ENCODE measurements at places on chromosomes 4 and X.

DNA sequence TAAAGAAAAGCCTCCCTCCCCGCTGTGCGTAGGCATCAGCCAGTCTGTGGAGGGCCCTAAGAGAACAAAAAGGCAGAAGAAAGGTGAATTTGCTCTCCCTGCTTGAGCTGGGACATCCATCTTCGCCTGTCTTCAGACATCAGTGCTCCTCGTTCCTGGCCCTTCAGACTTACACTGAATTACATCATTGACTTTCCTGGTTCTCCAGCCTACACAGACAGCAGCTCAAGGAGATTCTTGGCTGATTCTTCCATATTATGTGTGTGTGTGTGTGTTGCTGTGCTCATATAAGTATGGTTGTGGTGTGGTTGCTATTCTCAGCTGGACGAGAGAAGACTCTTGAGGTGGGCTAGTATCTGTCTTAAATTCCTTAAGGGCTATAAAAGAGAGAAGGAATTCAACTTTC, 35.5 kb upstream of the CD99L2 start:
- no peak for DNase-seq

DNA sequence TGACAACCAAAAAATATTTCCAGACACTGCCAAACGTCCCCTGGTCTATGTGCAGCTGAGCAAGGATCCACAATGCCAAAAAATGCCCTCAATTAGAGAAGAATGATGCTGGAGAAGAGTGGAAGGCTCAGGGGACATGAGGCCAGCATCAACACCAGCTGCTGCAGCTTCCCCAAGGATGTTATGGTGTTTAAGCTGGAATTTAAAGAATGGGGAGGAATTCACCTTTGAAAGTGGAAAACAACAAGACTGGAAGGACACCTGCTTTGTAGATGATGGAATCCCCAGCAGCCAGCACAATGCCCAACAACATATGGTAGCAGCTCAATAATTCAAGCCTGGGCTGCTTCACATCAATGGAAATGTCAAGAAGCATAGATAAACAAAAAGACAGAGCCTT, 20.3 kb upstream of the SMPX start:
- no peak for DNase-seq

DNA sequence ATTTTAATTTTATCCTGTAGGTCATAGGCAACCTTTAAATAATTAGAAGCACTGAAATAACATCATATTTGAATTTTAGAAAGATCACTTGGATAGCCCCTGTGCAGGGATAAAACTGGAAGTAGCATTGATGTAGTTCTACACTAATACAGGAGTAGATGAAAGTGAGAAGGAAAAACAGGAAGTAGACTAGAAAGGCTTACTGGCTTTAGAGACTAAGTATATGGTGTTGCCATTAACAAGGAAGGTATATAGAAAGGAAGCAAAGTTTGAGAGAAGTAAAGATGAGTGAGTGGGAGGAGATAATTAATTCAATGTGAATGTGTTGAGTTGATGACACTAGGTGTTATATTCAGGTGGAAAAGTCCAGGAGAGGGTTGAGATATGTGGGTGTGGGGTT, 73.1 kb upstream of the EPGN start:
- DNase-seq, result no peak

DNA sequence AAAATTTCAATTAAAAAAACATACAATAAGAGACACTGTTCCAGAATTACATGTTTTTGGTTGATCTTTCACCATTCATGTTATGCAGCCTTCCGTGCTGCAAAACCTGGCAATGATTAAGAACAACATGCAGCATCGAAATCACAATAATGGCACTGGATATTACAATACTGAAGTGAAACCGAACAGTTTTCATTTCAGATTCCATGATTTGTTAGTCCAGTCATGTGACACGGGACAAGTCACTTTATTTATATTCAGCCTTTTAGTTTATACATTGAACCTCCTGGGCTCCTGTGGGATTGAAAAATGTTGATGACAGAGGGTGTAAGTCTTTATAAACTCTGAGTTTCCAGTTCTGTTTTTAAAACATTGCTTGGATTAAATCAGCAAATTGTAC, 142.5 kb upstream of the TTC29 start:
- DNase-seq, result no peak

DNA sequence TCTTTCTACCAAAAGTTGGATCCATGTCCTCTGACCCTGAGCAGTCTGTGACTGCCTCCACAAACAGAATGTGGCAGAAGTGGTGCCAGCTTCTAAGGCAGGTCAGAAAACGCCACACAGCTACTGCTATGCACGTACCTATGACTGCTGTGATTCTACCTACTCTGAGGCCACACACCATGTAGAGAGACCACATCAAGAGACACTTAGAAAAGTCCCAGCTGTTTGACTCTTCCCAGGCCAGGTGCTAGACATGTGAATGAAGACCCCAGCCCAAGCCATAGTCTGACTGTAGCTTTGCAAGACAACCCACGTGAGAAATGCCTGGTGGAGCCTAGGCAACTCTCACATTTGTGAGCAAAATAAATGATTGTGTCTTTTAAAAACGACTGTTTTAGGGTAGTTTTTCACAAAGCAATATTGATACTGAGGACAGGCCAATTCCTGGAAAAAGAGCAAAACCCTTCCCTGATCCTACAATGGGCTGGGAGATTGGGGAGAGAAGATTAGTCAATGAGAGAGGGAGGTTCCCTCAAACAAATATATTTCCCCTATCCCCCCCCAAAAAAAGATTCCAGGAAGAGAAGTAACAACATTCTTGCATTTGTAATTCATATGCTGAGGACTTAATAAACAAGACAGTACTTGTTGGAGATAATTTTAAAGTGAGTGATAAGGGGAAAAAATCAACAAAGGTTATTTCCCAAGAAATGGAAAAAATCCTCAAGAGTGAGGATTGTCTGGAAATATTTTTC, 33.3 kb downstream of the FRYL start:
- DNase-seq, result no peak

GRCh38 chr4:168664242-168664891, 167.5 kb downstream of the PALLD start:
- no peak for DNase-seq

- DNase-seq, result no peak
These were observed 769 bp downstream of the TCEAL1 start for GRCh38 chrX:103629318-103630170.

DNA sequence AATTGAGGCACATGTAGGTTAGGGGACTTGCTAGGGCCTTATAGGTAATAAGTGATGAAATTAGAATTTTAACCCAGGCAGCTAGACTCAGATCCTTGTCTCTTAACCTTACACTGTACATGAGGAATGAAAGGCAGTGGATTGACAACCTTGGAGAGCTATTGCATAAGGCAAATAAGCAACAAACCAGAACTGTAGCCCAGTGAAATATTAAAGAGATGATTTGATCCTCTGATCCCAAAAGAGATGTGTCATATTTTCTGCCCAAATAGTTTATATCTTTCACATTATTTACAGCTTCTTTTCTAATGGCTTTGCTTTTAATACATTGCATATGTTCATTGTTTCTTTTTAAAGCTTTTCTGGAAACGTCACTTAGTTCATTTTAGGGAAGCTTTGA, 252.6 kb downstream of the ANK2 start:
- no peak for DNase-seq

DNA sequence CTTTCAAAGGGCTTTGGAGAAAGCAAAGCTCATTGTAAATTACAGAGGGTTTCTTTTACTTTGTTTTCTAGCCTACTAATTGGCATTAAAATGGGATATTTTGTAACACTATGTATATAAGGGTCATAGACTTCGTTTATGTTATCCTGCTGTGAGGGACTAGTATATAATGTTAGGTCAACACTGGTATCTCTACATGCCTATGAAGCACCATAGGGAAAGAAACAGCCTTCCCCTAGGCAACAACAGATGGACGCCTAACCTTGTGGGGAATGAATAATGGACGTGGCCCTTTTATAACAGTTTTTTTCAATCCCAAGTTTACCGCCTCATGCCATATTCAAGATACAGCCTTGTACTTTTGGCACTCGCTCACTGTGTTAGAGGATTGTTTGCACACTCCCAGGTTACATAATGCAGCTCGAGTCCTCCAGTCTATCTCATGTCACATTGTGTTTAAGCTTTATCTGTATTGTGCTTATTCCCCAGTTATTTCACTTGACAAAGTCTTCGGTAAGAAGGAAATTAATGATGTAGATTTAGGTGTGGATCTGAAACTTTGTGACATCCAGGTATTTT, 711.0 kb downstream of the RPA4 start:
- DNase-seq, result no peak

- no peak for DNase-seq
These were observed 359 bp upstream of the GAB3 start for GRCh38 chrX:154751203-154751668.

- DNase-seq, result no peak
These were observed 34.4 kb downstream of the INTU start for GRCh38 chr4:127667116-127667515.

DNA sequence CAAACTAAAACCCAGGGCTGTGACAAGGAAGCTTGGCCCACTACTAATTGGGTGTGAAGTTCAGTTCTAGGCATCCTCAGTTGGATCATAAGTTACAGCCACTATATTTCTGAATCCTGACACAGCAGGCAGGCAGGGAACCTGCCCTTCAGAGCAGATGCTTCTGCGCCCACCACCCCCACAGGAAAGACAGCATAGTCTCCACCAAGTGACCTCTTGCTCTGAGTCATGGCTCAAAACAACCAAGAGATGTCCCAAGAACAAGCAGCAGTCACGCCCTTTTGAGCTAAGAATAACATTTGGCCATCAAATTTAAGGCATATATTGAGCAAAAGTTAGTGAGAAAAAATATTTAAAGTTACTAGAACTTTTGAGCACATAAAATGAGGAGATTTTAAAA, 170.7 kb upstream of the SMARCAD1 start:
- no peak for DNase-seq

GRCh38 chr4:17276776-17277175, 235.1 kb downstream of the QDPR start:
- DNase-seq, result no peak

GRCh38 chr4:137961051-137961438, 281.1 kb downstream of the SLC7A11 start:
- DNase-seq, result no peak

- DNase-seq, result no peak
These were observed 4.6 kb upstream of the ERCC6L start for GRCh38 chrX:72243472-72243871.

DNA sequence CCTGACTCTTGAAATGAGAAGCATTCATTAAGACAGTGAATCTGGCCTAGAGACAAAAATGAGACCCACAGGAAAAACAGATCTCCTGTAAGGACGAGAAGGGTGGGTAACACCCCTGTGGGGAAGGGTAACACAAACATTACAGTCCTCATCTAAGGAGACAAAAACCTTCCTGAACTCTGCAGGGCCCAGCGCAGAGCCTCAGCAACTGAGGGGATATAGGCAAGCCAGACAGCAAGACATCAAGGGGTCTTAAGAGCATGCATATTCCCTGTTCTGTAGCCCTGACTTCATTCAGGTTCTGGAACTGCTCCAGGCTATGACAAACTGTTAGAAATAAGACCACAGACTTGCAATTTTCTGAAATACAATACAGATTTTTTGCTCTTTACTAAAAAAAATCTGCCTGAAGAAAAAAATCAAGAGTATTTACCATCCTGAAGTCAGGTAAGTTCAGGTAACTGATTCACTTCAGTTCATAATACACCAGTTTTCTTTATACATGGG, 15.5 kb downstream of the COX18 start:
- DNase-seq, result no peak

GRCh38 chr4:52071791-52072546, 20.9 kb downstream of the SPATA18 start:
- no peak for DNase-seq

- no peak for DNase-seq
These were observed 355.0 kb downstream of the PPP1R2C start for GRCh38 chrX:42422961-42423360.

DNA sequence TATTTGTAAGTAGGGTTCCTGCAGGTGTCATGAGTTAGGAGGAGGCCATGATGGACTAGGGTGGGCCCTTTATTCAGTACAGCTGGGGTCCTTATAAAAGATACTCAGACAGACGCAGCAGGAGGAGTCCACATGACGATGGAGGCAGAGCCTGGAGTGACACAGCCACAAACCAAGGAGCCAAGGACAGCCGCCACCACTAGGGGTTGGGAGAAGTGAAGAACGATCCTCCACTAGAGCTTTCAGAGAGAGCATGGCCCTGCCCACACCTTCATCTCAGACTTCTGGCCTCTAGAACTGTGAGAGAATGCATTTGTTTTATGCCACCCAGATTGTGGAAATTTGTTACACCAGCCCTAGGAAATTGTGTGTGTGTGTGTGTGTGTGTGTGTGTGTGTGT, 31.1 kb downstream of the JAKMIP1 start:
- no peak for DNase-seq

GRCh38 chr4:42995343-42995944, 102.9 kb downstream of the GRXCR1 start:
- DNase-seq, result no peak

- DNase-seq, result no peak
These were observed 298.3 kb downstream of the EVC2 start for GRCh38 chr4:5409972-5410618.

GRCh38 chr4:40956721-40957255, 207.0 kb downstream of the NSUN7 start:
- no peak for DNase-seq

DNA sequence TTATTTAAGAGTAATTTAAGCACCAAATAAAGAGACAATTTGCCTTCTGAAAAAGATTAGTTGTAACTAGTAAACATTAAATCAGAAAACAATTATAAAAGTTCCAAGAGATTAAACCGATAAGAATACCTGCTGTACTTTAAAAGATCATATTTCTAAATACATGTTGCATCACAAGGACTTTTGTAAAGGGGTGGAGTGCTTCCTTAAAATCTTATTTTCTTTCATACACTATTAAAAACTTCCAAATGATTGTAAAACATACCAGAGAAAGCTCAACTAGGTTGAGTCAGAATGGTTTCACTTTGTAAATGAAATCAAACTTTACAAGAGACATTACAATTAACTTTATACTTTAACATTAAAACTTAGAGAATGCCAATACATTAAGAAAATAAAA, 41.8 kb downstream of the ACSL4 start:
- DNase-seq, result no peak

- DNase-seq, result no peak
These were observed 50.5 kb downstream of the F9 start for GRCh38 chrX:139581068-139581467.

DNA sequence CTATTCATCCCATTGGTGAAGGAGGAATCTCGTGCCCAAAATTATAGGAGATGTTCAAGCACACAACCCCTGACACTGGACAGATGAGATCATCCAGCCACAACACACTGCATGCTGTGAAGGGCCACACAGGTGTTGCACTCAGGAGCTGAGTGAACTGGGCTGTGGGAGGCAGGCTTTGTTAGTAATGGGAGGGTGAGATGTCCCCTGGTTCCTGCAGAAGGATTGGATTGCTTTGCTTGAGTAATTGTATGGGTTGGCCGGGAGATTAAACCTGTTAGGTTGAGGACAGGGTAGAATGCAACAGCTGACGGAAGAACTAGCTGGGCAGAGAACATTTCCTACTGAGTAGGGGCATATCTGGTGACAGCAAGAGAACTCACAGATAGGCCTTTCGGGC, 152.2 kb downstream of the TACR3 start:
- no peak for DNase-seq

DNA sequence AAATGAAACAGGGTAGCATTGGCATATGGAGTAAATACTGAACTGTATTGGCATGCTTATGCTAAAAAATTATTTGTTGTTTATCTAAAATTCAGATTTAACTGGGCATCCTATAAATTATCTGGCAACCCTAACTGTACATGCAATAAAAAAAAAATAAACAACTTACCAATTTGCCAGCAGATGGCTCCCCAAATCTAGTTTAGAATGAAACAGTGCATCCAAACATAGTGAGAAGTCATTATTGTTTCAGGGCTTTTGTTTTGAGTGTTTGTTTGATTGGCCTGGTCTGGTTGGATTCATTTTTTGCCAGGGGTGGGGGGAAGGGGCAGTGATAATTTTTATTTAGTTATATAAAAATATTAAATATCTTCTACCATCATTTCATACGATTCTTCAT, 12.8 kb upstream of the NSUN7 start:
- no peak for DNase-seq
